ENCODE measurements at places on chromosomes 2 and 18. TPM values are rescaled to one million over a fixed set of nuclear protein-coding genes. Genes with fewer than 3 reads are reported as not detected.

- no peaks in the 10 kb centered on the region for H3K27me3 ChIP-seq
- no peak overlapping the region for H3K27ac ChIP-seq
- H3K36me3 ChIP-seq, result no peaks in the 10 kb centered on the region
- no peaks in the 10 kb centered on the region for H3K4me1 ChIP-seq
- H3K4me3 ChIP-seq, result no peak overlapping the region
Measured at GRCh38 chr2:118967124-118967880, 25.3 kb downstream of the MARCO start.

GRCh38 chr2:234816056-234816455 is 135.8 kb upstream of the SH3BP4 start:
- no peak overlapping the region for H3K4me3 ChIP-seq
- no peaks in the 10 kb centered on the region for H3K36me3 ChIP-seq
- H3K27me3 ChIP-seq, result no peaks in the 10 kb centered on the region
- no peaks in the 10 kb centered on the region for H3K4me1 ChIP-seq

- H3K4me3 ChIP-seq, result no peak overlapping the region
- H3K27me3 ChIP-seq, result no peaks in the 10 kb centered on the region
Measured at GRCh38 chr2:53036196-53036595, 731.4 kb upstream of the CHAC2 start.

The PRKAG3 gene
- not detected for total RNA-seq

GRCh38 chr2:1544478-1545069 is 131.3 kb downstream of the TPO start:
- no peak overlapping the region for H3K27ac ChIP-seq
- no peaks in the 10 kb centered on the region for H3K27me3 ChIP-seq
- DNase-seq, result no peak

The RASGRP3 gene
- 3.9 TPM for total RNA-seq

All from CD4-positive, alpha-beta memory T cell (primary cell).